ENCODE measurements at places on chromosomes 16 and 17.

DNA sequence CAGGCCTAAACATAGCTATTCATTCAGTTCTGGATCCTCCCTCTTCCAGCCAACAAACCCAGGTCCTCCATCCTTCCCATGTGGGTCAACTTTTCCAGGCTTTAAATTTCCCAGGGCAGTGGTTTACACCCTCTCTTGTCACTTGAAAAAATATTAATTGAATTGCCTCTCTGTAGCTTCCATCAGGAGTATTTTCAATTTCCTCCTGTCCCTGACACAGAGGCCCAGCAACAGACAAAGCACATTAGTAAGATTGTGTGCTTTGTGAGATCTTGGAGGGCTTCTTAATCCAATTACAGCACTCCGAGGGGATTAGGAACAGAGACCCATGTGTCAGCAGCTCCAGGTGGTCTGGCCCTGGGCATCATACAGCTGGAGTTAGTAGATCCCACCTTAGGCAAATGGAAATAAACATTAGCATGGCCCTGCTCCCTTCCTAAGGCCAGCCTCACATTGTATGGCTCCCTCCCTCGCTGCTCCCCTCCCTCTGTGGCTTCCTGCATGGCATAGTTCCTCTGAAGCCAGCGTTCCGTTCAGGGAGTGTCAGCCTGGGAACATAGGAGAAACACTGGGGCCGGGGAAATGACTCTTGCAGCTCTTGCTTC lies 132.7 kb upstream of the HSBP1 start:
- DNase-seq = no peak

DNA sequence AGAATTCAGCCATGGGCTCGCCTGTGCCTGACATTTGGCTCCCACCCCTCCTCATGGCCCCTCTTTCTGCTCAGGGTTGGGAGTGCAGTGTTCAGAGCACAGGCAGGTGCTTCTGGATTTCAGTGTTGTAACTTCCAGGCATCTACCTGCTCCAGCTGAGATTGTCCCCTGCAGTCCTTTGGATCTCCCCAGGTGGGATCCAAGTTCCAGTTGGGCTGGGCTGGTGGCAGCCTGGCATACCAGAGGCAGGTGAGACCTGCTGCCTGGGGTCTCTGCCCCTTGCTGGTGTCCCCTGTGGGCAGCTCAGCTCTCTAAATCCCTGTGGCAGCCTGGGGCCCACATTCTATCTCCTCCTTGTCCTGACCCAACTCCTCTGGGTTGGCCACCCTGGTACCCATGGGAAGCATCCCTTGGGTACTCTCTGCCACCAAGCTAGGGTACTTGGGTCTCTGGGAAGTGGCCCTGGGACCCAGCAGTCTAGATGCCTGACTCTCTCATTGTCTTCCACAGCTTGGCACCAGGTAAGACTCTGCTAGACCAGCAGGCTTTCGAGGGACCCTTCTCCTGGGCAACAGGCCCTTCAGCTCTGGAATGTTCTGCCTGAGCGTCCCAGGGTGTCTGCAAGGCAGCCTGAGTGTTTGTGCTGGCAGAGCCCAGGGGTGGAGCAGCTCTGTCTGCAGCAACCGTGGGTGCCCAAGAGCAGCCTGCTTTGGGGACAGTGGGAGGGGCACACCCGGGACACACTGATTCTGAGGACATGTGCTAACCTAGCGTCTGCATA lies 42.5 kb downstream of the DNAH17 start:
- no peak for DNase-seq

DNA sequence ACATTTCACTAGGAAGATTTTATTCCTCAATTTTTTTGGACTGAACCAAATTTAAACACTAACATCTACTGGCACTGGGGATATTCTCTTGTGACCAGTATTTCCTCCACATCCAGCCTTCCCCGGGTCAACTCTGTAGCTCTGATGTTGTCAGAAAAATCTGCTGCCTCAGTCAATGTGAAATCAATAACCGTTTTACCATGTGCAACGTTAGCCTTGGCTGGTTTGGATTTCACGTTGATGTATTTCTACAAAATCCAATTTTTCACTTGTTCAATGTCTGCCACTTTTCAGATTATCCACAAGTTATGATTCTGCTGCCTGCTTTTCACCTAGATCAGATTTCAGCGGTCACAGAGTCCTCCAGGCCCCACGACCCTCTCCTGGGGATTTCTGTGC lies 7.1 kb downstream of the SGCA start:
- no peak for DNase-seq

DNA sequence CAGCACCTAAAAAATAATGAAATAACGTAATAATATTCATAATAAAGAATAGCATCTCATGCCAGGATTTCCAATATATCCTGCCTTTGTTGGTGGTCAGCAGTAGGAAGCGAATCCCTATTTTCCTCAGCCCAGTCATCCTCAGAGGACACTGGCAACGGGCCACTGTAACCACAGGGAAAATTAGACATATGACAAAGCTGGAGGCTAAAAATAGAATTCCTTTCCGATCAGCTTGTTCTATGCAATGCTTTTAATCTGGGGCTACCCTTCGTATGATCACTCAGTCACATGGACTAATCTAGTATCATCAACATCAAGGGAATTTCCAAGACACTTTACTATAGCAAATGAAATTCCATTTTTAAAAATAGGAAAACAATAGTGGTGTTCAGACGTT lies 246.9 kb upstream of the KCNJ16 start:
- DNase-seq = no peak

GRCh38 chr16:81807767-81808358 lies 28.8 kb downstream of the PLCG2 start:
- DNase-seq = no peak

All from activated T-helper 9 cell treated with anti-CD3 and anti-CD28 coated beads, Interleukin-2, amount 50 U/mL, for 16 hours (primary cell).